ENCODE measurements at places on chromosomes 2 and 18.
A peak's percentile ranks its signal among the peaks of the same experiment; 100 is the strongest.

- no peak for DNase-seq
These were observed 136.5 kb upstream of the TWIST2 start for GRCh38 chr2:238711346-238711745.

- no peak for DNase-seq
These were observed 434.4 kb downstream of the TNS1 start for GRCh38 chr2:217568289-217568971.

DNA sequence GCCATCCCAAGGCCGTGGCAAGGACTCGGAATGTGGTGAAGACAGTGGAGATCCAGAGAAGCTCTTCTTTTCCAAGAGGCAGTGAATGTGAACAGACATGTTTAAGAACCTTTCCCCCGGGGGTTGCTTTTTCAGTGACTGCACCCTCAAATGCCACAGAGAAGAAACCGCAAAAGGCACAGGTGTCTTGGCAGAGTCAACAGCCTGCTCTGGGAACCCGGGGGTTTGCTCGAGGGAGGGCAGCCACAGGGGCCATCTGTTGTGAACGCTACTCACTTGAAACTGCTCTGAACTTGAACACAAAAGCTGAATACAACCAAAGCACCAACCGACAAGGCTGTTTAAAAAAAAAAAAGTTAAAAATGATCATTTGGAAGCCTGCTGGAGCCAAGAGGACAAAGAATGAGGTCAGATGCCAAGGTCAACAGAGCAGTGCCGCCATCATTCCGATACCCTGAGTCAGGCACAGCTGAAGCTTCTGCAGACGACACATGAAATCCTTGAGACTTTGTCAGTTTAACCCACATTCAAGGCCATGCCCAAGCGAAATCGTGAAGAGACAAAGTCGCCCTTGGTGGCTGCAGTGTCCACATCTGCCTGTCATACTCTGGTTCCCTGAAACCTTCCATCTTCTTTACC lies 47.4 kb downstream of the PSMG2 start:
- no peak for DNase-seq

- peak; percentile 8 for DNase-seq
These were observed 233.3 kb upstream of the MGAT5 start for GRCh38 chr2:134020608-134021007.

GRCh38 chr2:71332435-71332796 lies 834 bp downstream of the ZNF638 start:
- DNase-seq: no peak

DNA sequence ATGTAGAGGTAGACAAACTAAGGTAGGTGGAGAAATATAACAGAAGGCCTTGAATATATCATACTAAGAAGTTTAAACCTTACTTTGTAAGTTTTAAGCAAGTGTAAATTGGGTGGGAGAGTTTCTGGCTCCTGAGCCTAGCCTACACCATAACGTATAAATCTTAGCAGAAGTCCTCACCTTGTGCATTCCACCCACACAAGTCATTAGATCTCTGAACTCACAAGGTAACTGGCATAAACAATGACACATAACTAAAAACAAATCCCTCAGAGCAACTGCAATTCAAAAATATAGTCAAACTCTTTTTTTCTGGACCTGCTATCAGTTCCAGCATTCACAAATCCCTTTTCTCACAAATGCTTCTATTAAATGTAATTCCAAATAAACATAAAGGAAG lies 9.4 kb downstream of the REV1 start:
- no peak for DNase-seq

GRCh38 chr2:240996834-240997140 lies 1.6 kb upstream of the SNED1 start:
- DNase-seq: no peak

DNA sequence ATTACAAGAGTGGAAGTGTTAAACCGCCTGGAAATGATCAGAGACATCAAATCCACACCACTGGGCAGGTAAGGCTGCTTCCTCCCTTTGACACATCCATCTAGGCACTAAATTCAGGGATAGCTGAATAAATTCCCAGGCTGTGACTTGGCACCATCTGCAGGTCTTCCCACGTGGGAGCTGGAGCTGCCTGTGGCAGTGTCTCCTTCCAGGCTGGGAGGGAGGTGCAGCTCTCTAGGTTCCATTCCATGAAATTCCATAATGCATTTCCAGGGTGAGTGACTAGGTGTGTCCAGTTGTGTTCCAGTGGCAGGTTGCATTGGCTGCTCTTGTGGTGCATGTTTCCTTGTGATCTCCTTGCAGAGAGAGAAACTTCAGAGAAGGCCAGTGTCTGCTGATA lies 188.9 kb upstream of the CXCR4 start:
- DNase-seq: no peak

DNA sequence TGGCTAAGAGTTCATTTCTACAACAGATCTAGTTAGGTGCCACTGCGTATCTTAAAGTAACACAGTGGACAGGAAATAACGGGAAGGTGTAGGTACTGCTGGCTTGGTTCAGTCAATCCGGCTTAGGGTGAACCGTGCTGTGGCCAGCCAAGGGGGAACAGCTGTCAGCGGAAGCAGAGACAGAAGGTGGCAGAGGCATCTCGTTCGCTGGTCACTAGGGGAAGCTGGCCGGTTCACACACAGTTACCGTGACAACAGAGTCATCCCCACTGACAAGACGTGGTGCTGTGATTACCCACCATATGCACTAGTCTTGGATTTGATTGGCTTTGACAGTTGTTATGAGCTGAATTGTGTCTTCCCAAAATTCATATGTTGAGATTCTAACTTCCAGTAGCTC lies 58.8 kb upstream of the HDAC4 start:
- DNase-seq: no peak

DNA sequence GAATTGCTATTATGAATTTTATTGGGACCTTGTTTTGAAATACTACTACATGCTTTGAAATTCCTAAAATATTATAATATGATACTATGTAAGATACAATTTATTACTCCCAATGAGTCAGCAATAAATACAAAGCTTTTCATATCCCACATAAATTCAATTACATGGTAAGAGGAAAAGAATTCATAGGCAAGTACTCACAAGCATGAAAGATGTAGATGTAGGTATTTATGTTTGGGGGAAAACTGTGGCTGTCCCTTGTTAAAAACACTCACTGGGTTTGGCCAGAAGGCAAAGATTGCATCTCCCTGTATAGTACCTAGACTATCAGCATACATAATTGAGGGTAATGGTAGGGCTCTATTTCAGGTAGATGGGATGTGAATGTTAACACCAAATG lies 90.4 kb downstream of the MBD2 start:
- no peak for DNase-seq

- DNase-seq: no peak
These were observed 510.6 kb downstream of the ERBB4 start for GRCh38 chr2:212027681-212028628.

DNA sequence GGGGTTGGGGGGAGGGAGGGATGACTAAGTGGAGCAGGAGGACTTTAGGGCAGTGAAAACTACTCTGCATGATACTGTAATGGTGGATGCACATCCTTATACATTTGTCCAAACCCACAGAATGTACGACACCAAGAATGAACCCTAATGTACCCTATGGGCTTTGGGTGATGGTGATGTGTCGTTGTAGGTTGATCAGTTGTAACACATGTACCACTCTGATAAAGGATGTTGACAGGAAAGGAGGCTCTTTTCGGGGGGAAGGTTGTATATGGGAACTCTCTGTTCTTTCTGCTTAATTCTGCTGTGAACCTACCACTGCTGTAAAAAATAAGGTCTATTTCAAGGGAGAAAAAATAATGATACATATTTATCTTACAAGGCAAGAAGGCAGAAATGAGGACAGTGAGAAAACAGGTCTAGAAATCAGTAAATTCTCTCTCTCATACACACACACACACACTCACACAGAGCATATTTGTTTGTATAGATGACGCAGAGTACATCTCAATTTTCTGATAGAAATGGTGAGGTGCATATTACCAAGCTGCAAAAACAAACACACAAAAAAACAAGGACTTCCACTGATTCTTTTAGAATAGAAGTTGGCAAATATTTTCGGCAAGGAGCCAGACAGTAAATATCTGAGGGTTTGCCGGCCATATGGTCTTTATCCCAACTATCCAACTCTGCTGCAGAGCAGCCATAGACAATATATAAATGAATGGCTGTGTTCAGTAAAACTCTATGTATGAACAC lies 20.2 kb downstream of the FAM124B start:
- DNase-seq: no peak

DNA sequence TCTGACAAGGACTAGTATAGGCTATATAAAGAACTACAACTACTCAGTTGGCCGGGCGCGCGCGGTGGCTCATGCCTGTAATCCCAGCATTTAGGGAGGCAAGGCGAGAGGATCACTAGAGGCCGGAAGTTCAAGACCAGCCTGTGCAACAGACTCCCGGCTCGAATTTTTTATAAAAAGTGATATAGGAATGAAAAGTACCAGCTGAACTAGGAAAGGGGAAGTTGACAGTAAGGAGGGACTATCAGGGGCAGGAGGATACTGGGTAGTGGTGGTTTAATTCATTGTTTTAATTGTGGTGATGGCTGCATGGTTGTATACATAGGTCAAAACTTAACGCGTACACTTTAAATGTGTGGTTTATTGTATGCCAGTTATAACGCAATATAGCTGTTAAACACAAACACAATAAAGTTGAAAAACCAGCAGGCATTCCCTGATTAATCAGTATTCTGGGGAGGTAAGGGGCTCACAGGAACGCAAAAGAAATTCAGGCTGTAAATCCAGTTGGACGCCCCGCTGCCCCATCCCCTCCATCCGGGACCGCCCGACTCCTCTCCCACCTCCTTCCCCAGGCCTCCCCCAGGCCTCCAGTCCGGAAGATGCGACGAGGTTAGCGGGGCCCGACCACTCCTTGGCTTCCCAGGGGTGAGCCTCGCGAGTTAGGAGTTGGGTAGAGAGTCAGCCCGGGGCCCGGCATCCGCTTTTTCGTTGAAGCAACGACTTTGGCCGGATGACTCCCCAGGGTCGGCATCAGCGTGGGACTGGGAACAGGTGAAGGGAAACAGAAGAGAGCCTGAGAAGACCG lies 746 bp upstream of the POLR1B start:
- DNase-seq: peak; percentile 74

DNA sequence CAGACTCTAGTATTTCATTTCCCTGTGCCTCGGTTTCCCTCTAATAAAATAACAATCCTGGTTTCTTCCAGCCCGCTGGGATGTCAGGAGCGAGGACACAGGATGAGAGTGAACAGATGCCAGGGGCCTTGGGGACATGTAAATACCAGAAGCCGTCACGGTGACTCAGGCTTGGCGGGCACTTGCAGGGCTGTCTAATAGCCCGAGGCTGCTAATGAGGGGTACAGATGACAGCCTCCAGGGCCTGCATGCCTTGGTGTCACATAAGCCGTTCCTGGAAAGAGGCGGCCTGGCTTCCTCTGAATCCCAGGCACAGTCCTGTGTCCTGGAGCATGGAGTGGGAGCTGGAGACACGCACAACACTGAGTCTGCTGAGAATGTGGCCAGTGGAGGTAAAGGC lies 28.2 kb downstream of the HS1BP3 start:
- no peak for DNase-seq

DNA sequence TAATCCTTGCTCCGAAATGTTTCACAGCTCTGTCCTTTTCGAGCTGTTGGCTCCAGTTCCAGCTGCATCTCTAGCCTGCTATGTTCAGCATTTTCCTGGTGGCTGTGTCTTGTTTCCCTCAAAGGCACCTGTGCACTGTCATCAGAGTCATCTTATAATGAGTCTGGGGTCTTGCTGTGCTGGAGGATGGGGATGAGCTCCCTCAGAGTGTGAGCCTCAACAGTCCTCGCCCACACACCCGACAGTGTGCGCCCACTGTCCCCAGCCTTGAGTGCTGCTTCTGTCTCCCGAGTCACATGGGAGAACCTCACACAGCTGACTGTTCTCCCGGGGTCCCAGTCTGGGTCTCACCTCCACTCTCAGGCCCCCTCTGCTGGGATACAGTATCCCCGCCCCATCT lies 25.4 kb downstream of the SPP2 start:
- DNase-seq: no peak

GRCh38 chr2:113357071-113357470 lies 78.3 kb upstream of the PAX8 start:
- DNase-seq: no peak

DNA sequence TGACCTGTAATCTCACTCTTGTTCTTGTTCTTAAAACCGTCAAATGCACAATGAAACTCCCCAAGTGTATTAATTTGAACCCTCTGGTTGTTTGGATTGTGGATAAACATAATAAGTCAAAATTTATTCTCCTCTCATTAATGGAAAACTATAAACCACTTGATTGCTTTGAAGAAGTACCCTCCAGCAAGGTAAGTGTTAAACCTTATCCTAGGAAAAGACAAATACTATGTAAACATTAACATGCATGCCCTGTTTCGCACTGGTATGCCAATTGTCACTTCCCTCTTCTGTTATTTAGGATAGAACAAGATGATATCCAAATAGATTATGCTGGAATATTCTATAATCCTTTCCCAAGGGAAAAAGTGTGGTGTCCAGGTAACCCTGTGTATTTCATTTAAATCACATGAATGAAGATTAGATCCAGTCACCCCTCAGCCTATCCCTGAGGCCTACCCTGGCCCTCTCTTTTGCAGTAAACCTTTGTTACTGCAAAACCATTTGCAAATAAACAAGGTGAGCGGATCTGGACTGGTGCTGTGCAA lies 1.3 kb downstream of the ADI1 start:
- no peak for DNase-seq

GRCh38 chr2:238290091-238290509 lies 1.7 kb upstream of the PER2 start:
- no peak for DNase-seq

GRCh38 chr18:43278355-43278754 lies 1.1 kb upstream of the SYT4 start:
- DNase-seq: no peak

DNA sequence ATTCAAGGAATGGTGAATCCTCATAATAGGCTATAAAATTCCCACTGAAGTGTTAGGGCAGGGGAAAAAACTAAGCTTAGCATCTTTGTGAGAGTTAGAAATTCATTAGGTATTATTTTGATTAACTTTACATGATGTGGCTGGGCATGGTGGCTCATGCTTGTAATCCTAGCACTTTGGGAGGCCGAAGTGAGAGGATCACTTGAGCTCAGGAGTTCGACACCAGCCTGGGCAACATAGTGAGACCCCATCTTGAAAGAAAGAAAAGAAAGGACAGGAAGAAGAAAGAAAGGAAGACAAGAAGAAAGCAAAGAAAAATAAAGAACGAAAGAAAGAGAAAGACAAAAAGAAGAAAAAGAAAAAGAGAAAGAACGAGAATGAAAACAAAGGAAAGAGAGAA lies 40.0 kb downstream of the SNRPD1 start:
- no peak for DNase-seq

Measured in inflammatory macrophage treated with lipopolysaccharide for 4 hours (primary cell).